ENCODE measurements at places on chromosomes 13 and 19. TPM values are rescaled to one million over a fixed set of nuclear protein-coding genes. Genes with fewer than 3 reads are reported as not detected.
A peak's percentile ranks its signal among the peaks of the same experiment; 100 is the strongest.

The ZFP82 gene
- total RNA-seq, result 8.8 TPM

The ZNF823 gene
- total RNA-seq, result 6.4 TPM

The OR7D2 gene
- total RNA-seq, result not detected

The URAD gene
- total RNA-seq, result not detected

The RNF17 gene
- total RNA-seq, result not detected

The PBX4 gene
- 40.9 TPM for total RNA-seq

The CD37 gene
- total RNA-seq, result 435 TPM

The BRCA2 gene
- 4.6 TPM for total RNA-seq

The HSD17B14 gene
- not detected for total RNA-seq

DNA sequence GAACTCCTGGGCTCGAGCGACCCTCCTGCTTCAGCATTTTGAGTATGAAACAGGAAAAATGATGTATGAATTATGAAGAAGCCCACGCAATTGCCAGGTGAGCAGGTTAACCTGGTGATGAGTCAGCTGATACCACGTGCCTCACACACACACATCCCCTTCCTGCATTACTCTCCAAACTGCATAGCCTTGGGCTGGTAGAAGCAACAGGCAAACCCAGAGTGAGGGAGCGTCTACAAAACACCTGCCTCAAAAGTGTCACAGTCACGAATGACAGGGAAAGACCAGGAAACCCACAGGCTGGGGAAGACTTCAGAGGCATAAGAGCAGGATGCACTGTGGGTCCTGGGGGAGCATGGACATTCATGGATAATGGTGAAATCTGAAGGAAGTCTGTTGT, 192.8 kb upstream of the IRS2 start:
- DNase-seq, result no peak

GRCh38 chr13:25168790-25169189, 3.3 kb downstream of the AMER2 start:
- DNase-seq, result no peak

- no peak for DNase-seq
These were observed 6.4 kb upstream of the QTRT1 start for GRCh38 chr19:10694706-10695307.

DNA sequence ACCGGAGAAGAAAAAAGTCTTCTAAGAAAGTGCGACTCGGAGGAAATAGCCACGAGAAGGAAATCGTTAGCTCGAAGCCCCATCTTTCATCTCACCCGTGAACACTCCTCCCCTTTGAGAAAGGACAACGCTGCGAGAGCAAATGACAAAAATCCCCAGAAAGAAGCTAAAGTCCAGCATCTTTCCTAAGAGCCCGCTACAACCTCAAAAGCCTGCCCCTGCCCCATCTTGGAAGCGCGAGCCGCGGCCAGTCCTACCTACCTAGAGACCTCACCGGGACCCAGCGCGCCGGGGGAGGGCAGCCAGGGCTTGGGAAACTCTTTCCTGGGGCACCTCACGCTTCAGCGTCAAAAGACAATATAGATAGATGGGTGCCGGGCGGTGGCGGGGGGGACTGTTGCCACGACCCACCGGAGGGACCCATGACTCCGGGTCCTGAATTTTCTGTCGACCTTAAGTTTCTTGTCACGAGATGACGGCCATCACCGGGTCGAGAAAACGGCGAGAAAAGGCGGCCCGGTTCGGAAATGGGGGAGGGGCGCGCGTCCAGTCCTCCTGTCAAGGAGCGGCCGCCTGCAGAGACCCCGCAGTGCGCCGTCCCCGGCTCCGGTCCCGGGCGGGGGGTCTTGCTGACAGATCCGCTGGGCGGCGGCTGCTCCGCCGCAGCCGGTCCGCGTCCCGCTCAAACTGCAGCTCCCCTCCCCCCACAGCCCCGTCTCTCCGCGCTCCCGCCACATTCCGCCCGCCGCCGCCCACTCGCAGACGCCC, 65.9 kb downstream of the KCNRG start:
- DNase-seq, result peak; percentile 12

- no peak for DNase-seq
These were observed 224.1 kb downstream of the SLITRK6 start for GRCh38 chr13:85575110-85575509.

GRCh38 chr13:33058776-33059327, 42.6 kb downstream of the KL start:
- no peak for DNase-seq

GRCh38 chr13:37966266-37966665, 96.7 kb upstream of the TRPC4 start:
- DNase-seq, result no peak

DNA sequence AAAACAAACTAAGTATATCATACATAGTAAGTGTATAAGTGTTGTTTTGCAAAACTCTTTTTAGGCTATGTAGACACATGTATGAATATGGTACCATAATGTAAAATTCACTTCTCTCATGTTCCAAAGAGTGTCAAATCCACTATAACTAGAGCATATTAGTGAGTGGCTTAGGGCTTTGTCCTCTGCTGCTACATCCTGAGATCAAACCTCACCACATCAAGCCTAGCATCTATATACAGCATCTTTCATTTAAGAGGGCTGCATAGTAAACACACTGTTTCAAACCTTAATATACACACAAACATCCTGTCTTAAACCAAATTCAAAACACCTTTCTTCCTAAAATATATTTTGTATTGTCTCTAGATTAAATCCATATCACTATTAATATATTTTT, 38.7 kb downstream of the ELF1 start:
- peak; percentile 68 for DNase-seq

- no peak for DNase-seq
These were observed 330.4 kb upstream of the NBEA start for GRCh38 chr13:34611671-34612070.

DNA sequence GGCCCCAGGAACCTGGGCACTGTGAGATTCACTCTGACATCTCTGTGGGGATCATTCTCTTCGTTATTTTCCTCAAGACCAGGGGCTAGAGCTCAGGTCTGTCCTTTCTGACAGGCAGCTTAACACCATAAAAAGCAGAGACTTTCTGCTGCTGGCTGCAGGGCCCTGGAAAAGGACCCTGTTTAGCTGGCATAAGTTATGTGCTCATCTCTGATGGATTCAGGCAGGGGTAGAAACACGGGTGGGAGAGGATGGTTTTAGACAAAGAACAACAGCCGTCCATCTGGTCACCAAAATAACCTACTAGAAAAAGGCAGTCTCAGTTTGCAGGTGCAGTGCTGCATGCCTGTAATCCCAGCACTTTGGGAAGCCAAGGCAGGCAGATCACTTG, 2.3 kb upstream of the GPI start:
- DNase-seq, result no peak

- DNase-seq, result no peak
These were observed 117.7 kb downstream of the FREM2 start for GRCh38 chr13:38804536-38804935.
